ENCODE measurements at places on chromosomes 1 and 21. TPM values are rescaled to one million over a fixed set of nuclear protein-coding genes. Genes with fewer than 3 reads are reported as not detected.
A peak's percentile ranks its signal among the peaks of the same experiment; 100 is the strongest.

- no peak for DNase-seq
Observed at GRCh38 chr1:13674377-13674776, 25.6 kb upstream of the PRDM2 start.

PKLR gene
- not detected for total RNA-seq

DNA sequence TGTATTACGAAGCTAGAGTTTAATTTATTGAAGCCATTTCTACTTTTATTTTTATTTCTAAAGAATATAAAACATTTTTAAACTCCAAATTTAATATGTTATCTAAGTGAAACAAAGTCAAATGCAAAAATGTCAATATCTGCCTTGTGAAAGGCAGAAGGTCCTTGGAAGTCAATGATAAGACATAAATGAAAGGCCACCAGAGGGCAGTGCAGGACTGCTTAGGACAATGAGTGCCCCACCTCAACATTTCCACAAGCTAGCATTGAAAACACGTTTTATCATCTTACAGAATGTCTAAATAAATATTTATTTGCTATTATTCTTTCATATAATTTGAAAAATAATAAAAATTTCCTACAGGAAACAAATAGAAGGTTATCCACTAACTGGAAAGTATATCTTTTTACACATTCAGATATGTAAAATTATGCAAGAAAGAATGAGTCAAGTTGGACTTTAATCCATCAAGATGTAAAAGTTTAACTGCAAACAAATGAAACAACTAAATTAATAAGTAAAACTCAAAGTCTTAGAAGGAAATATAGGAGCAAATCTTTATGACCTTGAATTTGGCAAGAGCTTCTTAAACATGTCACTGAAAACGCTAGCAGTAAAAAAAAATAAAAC lies 140.1 kb upstream of the FMN2 start:
- DNase-seq, result peak; percentile 87

- DNase-seq, result peak; percentile 82
Observed at GRCh38 chr1:152188673-152189591, 29.9 kb upstream of the RPTN start.

- DNase-seq, result no peak
Observed at GRCh38 chr1:182183606-182184005, 122.1 kb upstream of the ZNF648 start.

- DNase-seq, result peak; percentile 98
Observed at GRCh38 chr1:21217812-21218596, 41.3 kb upstream of the EIF4G3 start.

LORICRIN gene
- total RNA-seq, result not detected

DNA sequence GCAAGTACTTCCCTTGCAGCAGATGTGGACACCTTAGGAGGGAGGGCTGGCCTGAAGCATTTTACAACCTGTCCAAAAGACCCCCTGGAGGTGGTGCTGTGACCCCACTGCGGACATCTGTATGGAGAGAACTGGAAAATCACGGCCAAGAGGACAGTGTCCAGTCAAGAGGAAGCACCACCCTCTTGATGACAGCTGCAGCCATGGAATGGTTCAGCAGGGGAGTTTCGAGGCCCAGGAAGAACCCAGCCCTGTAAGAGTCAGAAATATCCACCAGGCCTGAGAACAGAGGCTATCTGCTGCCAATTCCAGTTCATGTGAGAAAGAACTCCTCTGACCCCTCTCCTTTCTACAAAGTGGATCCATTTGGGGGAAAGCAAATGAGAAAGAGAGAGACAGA lies 126.8 kb downstream of the PLXNA2 start:
- no peak for DNase-seq

GOLPH3L gene
- 45.1 TPM for total RNA-seq

GRCh38 chr1:27705545-27705944 lies 20.2 kb upstream of the FAM76A start:
- no peak for DNase-seq

- DNase-seq, result no peak
Observed at GRCh38 chr1:91793189-91793588, 92.8 kb downstream of the TGFBR3 start.

RAB25 gene
- 82.0 TPM for total RNA-seq

ARHGEF16 gene
- total RNA-seq, result 64.7 TPM

E2F2 gene
- 7.3 TPM for total RNA-seq

- DNase-seq, result no peak
Observed at GRCh38 chr1:5551274-5551975, 440.8 kb downstream of the NPHP4 start.

AK4 gene
- total RNA-seq, result 331 TPM

GRCh38 chr1:157505481-157506272 lies 46.6 kb downstream of the FCRL5 start:
- DNase-seq, result peak; percentile 91

NMNAT2 gene
- total RNA-seq, result 5.1 TPM

DNA sequence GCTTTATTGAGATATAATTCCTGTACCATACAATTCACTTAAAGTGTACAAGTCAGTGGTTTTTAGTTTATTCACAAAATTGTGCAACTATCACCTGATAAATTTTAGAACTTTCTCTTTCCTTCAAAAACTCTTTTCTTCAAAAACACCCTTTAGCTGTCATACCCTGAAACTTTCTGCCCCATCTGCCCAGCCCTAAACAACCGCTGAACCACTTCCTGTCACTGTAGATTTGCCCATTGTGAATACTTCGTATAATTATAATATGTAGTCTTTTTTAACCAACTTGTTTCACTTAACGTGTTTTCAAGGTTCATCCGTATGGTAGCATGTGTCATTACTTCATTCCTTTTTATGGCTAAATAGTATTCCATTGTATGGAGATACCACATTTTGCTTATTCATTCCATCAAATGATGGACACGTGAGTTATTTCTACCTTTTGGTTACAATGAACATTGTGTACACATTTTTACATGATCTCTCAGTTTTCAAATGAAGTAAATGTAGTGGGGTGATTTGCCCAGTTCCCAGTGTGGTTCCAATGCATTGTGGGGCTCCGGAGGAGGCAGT lies 37.9 kb downstream of the WNT4 start:
- DNase-seq, result no peak

GRCh38 chr1:222233444-222234158 lies 314.3 kb downstream of the HHIPL2 start:
- no peak for DNase-seq

C1QC gene
- not detected for total RNA-seq

DNA sequence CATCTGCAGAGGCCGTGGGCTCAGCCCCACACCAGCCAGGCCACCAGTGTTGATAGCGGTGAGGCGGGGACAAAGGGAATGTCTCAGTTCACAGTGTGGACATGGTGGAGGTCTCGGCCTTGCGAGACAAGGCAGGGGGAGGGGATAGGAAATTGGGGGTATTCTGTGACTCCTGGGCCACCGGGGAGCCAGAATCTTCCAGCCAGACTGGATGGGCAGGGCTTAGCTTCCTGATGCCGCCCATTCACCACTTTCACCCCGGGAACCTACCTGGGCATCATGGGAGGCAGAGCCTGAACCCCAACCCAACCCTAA lies 5.1 kb downstream of the LRRC3 start:
- DNase-seq, result no peak

- no peak for DNase-seq
Observed at GRCh38 chr1:175635092-175635491, 108.3 kb downstream of the TNR start.

ZMYND12 gene
- total RNA-seq, result 1.1 TPM

EDARADD gene
- total RNA-seq, result 5.0 TPM

Data from endodermal cell (in vitro differentiated cells).